ENCODE measurements at places on chromosomes 11 and 22.

DNA sequence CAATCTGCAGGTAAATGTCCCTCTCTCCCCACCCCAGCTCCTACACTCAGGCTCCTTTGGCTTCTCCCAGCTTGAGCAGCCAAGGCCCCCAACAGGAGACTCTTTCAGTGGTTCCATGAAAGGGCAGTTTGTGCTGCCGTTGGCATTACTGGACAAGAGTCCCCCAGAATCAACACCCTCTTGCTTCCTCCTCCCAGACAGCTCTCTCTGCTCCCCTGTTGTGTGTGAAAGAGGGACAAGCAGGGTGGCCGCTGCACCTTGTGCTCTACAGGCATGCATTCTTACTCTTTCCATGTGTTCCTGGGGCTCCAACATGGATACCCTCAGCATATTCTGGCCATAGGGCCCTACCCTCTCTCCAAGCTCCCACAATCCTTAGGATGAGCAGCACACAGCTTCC lies 48.7 kb downstream of the P4HA3 start:
- no peak for DNase-seq

- no peak for DNase-seq
Measured at GRCh38 chr22:35746248-35746647, 28.6 kb downstream of the APOL5 start.

- no peak for DNase-seq
Measured at GRCh38 chr11:44886790-44887140, 63.9 kb downstream of the TP53I11 start.

DNA sequence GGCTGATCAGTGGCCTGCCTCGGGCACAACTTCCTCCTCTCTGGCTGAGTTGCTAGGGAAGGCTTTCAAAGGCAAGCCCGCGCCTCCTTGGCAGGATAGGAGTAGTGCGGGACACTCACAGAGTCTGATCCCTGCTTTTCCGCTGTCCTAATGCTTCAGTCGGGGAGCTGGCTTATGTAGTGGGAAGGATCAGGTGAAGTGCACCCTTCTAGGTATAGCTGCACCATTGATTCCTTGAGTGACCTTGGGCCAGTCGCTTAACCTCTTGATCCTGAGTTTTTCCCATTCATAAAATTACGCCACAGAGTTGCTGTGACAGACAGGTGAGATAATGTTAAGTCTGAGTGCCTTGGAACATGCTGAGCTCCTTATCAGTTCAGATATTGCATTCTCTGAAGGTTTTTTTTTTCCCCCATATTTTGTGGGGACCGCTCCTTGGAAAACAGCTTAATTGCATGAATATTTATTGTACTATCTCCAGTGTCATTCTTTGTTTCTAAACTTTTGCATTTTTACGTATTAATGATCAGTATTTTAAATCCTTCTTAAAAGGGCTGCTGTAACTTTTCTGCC lies 961 bp downstream of the IPO7 start:
- DNase-seq: no peak

DNA sequence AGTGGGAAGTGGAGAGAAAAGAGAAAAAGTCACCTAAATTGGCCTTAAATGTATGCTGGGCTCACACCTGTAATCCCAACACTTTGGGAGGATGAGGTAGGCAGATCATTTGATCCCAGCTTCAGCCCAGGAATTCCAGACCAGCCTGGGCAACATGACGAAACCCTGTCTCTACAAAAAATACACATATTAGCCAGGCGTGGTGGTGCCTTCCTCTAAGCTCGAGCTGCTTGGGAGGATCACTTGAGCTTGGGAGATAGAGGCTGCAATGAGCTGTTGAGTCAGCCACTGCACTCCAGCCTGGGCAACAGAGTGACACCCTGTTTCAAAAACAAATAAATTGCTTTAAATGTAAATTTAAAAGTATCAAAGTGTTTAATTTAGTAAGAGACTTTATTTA lies 3.9 kb downstream of the CBL start:
- no peak for DNase-seq

DNA sequence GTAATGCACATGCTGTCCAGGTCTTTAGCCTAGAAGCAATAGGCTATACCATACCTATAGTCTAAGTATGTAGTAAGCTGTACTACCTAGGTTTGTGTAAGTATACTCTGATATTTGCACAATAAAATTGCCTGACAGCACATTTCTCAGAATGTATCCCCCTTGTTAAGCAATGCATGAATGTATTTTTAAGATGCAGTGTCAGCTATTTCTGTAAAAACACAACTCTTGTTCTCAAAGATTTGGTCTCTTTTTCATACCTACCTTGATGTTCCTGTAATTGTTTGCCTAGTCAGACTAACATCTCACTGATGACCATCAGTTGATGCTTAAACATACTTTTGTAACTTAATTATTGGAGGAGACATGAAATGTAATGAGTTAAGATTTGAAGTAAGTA lies 619.9 kb downstream of the CNTN5 start:
- no peak for DNase-seq

GRCh38 chr11:95531116-95531515 lies 258.5 kb downstream of the FAM76B start:
- DNase-seq: no peak

DNA sequence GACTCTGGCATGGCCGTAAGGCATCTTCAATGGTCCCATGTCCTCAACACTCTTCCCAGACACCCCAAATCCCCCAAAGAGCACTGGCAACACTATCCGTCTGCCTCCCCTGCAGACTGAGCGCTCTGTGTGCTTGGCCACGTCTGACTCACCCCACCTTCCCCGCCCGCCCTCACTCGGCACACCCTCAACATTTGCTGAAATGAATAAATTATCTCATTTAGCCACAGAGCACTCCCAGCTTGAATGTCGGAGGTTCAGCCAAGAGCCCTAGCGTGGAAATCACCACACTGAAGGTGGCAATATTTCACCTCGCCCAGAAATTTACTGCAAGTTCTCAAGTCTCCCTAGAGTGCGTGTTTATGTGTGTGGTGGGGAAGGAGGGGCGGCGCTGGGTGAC lies 46.6 kb upstream of the TCF20 start:
- DNase-seq: no peak

GRCh38 chr11:1673446-1674172 lies 23.4 kb upstream of the KRTAP5-6 start:
- no peak for DNase-seq

DNA sequence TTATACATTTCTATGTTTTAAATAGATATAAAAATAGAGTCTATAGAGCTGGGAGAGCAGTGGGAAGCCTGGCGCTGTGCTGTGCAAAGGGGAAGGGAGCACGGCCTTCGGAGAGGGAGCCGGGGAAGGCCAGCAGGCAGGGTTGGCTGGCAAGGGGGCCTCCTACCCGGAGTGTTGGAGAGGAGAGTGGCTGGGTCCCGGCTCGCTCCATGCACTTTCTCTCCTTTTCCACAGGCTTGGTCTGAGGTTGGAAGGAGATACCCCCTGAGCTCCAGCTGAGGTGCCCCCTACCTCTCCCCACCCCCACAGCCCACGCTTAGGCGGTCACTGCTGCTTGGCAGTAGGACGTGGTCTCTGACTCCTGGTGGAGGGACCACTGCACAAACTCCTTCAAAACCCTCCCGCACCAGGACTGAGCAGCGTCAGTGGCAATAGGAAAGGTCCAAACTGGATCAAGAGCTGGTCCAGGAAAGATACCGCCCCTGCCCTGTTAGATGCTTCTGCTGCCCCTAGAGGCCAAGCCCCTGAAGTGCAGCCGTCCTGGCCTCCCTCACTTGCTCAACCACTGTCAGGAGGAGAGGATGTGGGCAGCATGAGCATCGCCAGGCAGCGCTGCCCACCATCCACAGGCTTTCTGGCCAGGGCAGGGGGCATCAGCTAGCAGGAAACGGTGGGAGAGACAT lies 52.9 kb downstream of the SYT13 start:
- DNase-seq: no peak

GRCh38 chr11:65778431-65778900 lies 2.3 kb downstream of the AP5B1 start:
- no peak for DNase-seq

DNA sequence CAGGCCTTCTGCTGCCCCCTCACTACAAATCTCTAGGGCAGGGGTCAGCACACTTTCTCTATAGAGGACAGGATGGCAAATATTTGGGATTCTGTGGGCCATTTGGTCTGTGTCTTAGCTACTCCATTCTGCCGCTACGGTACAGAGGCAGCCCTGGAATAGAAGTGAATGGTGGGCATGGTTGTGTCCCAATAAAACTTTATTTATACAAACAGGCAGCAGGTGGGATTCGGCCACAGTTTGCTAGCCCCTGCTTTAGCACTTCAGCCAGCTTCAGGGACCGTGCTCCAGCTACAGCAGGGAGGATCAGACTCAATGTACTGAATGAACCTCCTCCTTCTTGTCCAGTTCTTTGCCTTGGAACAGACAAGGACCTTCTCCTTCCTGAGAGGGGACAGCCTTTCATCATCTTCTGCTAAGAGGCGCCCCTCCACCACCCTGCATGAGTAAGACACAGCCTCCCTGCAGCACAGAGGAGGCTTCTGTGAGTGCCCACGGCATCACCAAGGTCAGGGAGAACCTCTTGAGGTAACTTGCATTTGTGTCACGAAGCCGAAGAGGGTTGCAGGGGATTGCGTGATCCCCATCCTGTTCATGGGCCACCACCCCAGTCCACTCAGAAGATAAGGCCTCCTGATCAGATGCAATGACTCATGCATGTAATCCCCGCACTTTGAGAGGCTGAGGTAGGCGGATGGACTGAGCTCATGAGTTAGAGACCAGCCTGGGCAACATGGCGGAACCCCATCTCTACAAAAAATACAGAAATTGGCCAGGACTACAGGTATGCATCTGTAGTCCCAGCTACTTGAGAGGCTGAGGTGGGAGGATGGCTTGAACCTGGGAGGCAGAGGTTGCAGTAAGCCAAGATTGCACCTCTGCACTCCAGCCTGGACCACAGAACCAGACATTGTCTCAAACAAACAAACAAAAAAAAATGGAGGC lies 4.6 kb downstream of the C11orf24 start:
- DNase-seq: no peak

- no peak for DNase-seq
Measured at GRCh38 chr11:27173545-27173944, 132.9 kb downstream of the BBOX1 start.

GRCh38 chr22:29524442-29525191 lies 28.9 kb downstream of the THOC5 start:
- DNase-seq: peak; percentile 2

DNA sequence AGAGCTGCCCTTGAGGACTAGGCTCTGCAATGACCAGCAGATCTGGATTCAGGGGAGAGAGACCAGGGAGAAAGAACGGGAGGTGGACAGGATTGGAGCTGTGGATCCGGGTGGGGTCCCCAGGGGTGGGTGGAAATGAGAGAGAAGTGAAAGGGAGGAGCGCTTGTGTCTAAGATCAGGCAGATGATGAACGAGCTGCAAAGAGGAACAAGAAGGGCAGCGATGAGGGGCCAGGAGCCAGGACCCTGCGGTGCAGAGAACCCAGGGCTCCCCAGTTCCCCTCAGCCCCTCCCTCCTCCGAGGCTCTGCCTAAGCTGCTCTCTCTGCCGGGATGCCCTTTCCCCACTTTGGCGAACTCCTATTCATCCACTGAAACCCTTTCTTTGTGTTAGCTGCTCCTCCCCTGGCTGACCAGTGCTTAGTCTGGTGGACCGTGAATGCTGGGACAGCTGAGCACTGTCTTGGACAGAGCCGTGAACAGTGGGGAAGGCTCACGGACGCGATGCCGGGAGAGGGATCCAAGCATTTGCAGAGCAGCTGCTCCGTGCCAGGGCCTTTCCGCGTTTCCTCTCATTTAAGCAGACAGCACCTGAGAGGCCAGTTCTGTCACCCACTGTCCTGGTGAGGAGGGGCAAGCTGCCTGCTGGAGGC lies 35.9 kb downstream of the SHISAL1 start:
- DNase-seq: no peak

- DNase-seq: peak; percentile 55
Measured at GRCh38 chr22:30754971-30755758, 60.5 kb downstream of the OSBP2 start.
